Central memory CD4-positive, alpha-beta T cell (primary cell): ENCODE measurements at places on chromosomes 1 and 21.

- no peak for DNase-seq
Observed at GRCh38 chr1:200380589-200381021, 29.2 kb downstream of the ZNF281 start.

DNA sequence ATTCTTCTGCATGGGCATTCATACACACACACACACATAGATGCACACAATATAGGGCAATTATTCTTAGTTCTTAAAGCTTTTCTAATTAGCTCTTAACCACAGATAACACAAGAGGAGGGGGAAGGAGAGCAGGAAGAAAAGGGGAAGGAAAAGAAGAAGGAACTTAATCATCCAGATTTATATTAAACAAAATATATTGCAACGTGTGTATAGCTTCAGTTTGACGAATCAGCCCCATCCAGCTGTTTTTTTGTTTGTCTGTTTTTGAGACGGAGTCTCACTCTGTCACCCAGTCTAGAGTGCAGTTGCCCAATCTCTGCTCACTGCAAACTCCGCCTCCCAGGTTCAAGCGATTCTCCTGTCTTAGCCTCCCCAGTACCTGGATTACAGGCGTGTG, 21.7 kb upstream of the ANKRD13C start:
- DNase-seq = no peak

DNA sequence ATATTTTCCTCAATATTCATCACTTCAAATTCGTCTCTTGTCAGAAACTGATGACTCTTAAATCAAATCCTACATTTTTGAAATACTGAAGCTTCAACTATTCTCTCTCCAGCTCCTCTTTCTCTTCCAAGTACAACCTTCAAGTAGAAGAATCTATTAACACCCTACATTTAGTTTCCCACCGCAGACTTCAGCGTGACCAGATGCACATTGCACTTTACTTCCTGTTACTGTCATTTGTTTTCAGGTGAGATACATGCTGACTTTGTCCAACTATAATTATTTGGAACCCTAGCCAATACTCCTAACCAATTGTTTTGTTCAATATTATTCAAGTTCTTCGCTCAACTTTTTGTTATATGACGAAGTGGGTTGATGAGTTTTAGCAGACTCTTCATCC, 116.0 kb downstream of the MRPL39 start:
- DNase-seq = no peak

DNA sequence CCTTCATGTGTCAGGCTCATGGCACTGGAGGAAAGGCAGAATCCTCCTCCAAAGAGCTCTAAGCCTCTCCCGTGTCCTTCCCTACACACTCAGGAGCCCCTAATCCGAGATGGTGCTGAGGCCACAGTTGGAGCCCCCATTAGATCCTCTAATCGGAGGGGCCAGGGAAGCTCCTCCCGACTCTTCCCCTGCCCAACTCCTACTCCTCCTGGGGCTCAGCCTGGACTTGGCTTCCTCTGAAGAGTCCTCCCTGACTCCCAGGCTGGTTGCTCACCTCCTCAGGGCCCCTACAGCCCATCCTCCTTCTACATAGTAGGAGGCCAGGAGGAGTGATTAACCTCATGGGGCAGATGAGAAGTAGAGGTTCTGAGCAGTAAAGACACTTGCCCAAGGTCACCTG, 21.3 kb upstream of the CDCP2 start:
- DNase-seq = no peak

- peak; percentile 17 for DNase-seq
Observed at GRCh38 chr21:45550522-45551210, 8.4 kb upstream of the SLC19A1 start.

DNA sequence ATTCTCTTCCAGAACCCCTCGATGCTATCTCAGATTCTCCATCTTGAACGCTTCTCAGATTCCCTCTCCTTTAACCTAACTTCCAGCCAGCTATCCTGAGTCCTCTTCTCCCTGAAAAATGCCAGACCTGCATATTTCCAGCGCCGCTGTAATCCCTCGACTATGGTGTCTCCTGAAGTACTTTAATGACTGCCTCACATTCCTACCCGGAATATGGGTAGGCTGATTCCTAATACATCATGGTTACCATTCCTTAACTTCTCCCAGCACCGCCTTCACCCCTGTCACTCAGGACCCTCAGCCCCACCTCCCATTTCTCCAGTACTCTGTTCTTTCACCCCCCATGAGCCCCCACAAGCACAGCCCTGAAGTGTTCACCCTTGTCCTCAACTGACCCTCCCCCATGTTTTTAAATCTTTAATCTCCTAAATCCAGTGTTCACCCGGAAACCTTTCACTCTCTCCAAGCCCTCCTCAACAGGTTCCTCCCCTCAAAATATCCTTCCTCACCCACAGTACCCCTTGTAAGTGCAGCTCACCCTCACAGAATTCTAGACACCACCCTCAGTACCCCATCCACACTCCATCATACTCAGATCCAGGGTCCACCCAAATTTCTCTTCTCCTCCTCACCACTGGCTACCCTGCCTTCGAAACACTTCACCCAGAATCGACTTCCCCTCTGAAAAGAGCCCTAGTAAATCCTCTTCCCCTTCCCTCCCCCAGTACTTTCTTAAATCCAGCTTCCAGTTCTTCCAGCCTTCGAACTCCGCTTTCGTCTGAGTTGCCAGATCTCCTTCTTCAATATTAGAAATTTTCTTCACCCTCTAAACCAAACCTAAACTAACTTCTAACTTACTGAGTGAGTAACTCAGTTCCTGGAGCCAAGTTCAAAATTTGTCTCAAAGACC, 922 bp downstream of the CPT2 start:
- no peak for DNase-seq

DNA sequence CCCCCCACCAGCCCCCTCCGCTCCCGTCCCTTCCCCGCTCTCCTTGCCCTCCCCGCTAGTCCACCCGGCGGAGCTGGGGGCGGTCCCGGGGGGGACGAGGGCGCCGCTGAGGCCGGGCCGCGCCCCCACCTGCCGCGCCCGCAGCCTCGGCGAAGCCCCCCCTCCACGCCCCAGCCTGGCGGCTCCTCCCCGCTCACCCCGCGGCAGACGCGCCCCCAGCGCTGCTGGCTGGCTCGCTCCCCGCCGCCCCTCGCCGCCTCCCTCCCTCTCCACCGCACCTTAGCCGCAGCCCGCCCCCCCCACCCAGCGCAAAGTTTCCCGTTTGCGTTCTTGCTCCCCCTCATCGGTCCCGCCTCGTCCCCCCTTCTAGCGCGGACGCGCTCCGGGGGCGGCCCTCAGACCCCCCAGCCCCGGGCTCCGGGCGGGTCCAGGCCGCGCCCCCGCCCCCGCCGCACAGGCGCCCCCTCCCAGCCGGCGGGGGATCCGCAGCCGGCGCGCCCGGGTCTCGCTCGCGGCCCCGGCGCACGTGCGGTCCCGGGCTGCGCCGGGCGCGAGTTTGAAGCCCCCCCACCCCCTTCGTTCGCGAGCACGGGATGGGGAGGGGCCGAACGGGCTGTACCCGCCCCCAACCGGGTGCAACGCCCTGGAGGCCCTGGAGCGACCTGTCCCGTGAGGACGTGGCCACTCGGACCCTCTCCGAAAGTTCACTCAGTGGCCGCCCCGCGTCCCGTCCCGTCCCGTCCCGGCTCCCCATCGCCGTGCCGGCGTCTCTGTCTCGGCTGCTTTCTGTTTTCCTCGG, 623 bp downstream of the PTPRF start:
- DNase-seq = no peak

- no peak for DNase-seq
Observed at GRCh38 chr1:30317921-30318320, 405.5 kb downstream of the MATN1 start.

DNA sequence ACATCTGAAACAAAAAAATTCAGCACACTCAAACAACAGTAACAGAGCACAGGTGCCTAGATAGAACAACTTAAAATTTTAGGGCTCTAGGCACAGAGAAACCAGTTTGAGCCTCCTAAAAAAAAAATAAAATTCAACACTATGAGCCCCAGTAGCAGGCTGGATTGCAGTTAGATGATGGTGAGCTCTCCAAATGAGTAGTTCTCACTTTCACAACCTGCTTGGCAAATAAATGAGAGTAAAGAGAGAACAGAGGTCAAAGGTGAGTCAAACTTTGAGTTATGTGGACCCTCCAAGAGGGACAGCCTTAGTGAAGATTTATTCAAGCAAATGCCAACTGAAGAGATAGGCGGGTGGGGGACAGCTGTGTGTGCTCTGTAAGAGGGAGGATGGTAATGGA, 3.6 kb downstream of the BEND5 start:
- DNase-seq = no peak

DNA sequence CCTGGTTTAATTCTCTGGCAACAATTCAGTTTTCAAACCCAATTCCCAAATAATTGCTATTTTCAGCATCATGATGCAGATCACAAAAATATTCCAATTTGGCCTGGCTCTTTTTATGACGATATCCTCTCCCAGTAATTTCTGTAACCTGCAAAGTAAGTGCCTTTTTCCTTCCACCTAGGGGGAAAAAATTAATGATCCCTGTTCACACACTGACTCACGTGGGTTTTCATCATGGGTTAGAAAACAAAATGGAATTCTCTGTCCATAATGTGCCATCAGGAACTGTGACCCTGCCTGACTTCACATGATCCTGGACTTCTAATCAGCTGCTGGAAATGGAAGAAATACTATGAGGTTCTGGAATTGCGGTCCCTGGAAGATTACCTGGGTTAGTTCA, 24.5 kb downstream of the AK2 start:
- DNase-seq = no peak

DNA sequence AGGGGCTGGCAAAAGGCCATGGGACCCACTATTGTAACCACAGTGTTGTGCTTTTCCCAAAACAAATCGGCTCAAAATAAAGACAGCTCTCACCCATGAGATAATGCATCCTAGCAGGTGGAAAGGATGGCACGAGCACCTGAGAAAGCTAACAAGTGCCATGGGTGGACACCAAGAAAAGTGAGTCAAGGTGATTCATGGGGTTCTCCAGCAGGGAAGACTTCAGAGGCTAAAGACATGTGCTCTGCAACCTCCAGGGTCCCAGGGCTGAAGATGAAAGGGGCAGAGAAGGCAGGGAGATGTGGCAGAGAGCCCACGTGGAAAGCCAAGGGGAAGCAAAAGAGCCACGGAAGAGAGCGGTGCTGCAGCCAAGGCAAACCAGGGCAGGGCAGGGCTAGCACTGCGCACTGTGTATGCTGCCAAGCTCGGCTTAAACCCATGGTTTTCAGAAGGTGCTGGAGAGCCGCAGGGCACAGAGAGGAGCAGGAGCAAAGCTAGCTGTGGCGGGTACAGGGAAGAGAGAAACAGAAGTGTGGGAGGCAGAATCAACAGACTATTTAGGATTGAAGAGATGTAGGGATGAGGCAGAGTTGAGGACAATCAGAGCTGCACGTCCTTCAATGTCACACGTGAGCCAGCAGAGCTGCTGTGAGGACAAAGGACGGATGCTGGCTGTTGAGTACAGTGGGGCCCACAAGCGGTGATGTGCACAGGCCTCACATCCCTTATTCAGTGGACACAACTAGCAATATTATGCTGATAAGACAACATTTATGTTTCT, 41.8 kb upstream of the C1orf198 start:
- no peak for DNase-seq

GRCh38 chr1:43648221-43648847, 1.6 kb upstream of the KDM4A start:
- DNase-seq = no peak

DNA sequence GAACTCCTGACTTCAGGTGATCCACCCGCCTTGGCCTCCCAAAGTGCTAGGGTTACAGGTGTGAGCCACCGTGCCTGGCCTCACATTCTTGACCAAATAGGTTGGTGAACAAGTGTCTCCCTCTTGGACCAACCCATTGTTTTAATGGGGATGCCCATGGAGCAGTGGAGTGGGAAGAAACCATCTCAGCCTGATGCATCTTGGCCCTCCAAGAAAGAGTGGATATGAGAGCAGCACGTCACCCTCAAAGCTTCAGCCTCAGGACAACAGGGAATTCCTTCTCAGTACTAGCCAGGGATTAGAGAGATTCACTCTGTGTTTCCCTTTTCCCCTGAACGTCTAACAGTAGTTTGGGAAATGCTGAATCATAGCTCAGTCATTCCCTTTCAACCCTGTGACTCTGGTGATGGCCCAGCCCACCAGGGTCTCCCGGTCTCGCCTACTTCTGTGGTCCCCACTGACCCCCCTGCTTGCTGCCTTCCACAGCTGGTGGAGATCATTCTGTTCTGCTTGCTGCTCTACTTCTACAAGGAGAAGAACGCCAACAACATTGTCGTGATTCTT, 37.4 kb downstream of the NIPAL3 start:
- DNase-seq = no peak
